Left cardiac atrium (tissue), 4 donors: ENCODE measurements at places on chromosomes 16 and 17.

- DNase-seq: no peak
Measured at GRCh38 chr16:10658943-10659342, 35.8 kb downstream of the TEKT5 start.

- DNase-seq: no peak
Measured at GRCh38 chr17:75459590-75460267, 3.3 kb downstream of the TMEM94 start.

GRCh38 chr16:11394593-11394960 lies 49.3 kb downstream of the RMI2 start:
- DNase-seq: no peak

DNA sequence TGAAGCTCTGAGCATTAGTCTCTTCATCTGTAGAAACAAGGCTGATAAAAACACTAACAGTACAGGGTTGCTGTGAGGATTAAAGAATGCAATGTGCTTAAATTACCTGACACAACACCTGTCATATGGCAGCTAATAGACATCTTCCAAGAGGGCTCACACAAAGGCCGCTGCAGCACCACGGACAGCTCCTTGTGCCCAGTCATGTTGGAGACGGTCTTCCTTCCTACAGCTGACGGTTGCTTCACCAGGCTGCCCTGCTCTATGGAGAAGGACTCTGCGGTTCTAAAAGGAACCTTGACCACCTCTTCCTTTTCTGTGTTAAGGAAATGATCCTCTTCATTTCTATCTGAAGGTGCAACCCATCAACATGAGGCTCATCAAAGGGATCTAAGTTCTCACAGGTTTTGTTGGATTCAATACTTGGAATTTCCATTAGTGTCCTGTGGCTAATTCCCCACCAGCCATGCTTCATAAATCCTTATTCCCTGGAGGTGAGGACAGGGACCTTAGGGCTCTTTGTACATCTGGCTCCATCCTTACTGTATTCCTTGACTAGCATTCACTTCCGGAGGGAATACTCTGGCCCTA lies 138.9 kb upstream of the CES5A start:
- peak; percentile 70 for DNase-seq

- no peak for DNase-seq
Measured at GRCh38 chr17:42906772-42907446, 6.3 kb downstream of the G6PC1 start.

- DNase-seq: no peak
Measured at GRCh38 chr17:77579682-77580081, 378.8 kb upstream of the TNRC6C start.

DNA sequence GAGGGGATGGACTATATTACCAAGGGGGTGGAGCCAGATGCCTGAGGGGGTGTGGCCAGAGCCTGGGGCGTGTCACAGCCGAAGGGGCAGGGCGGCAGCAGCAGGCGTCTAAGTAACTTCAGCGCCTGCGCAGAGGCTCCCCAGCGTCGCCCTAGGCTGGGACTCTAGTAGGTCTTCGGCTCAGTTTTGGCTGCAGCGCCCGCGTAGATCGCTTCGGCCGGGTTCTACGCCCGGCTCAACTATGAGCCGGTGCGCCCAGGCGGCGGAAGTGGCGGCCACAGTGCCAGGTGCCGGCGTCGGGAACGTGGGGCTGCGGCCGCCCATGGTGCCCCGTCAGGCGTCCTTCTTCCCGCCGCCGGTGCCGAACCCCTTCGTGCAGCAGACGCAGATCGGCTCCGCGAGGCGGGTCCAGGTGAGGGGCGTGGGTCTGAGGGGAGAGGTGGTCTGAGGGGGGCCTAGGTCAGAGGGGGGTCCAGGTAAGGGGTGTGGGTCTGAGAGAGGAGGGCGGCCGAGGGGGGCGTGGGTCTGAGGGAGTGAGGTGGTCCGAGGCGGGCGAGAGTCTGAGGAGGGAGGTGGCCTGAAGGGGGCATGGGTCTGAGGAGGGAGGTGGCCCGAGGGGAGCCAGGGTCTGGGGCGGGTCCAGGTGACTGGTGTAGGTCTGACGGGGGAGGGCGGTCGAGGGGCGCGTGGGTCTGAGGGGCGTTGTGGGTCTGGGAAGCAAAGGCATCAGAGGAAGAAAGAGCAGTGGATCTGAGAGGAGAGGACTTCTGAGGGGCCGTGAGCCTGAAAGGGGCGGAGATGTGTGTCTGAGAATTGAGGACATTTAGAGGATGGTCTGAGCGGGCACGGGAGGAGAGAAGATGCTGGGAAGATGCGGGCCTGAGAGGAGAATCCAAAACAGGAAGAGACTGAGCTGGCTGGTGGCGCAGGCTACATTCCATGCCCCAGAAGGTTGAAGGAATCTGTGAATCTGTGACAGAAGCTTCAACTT lies at the start of gene LPCAT2:
TSS of gene LPCAT2 (plus strand) at position 132 of the 991 bp plus-strand sequence. CDS start at position 242, 110 bp downstream.
- DNase-seq: peak; percentile 93
